NCI-H774 (cell line): ENCODE measurements at places on chromosomes 3 and 15.
A peak's percentile ranks its signal among the peaks of the same experiment; 100 is the strongest.

- DNase-seq = no peak
Measured at GRCh38 chr3:127722091-127722784, 49.5 kb downstream of the ABTB1 start.

GRCh38 chr15:70158309-70159000 lies 60.7 kb upstream of the TLE3 start:
- DNase-seq = no peak

DNA sequence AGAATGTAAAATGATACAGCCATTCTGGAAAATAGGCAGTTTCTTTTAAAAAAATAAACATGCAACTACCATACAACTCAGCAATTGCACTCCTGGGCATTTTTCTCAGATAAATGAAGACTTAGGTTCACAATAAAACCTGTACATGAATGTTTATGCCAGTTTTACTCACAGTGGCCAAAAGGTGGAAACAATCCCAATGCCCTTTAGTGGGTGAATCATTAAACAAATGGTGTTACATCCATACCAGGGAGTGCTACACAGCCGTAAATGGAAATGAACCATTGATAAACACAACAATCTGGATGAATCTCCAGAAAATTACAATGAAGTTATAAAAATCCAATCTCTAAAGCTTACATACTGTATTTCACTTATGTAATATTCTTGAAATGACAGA lies 140.3 kb downstream of the ADAMTSL3 start:
- no peak for DNase-seq

DNA sequence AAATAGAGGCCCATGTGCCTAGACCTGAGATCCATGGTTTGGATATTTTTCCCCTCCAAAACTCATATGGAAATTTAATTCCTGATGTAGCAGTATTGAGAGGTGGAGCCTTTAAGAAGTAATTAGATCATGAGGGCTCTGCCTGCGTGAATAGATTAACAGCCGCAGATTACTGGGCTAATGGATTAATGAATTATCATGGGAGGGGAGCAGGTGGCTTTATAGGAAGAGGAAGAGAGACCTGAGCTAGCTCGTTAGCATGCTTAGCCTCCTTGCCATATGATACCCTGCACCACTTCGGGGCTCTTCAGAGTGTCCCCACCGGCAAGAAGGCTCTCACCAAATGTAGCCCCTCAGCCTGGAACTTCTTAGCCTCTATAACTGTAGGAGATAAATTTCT lies 15.8 kb downstream of the ARHGEF26 start:
- DNase-seq = no peak

DNA sequence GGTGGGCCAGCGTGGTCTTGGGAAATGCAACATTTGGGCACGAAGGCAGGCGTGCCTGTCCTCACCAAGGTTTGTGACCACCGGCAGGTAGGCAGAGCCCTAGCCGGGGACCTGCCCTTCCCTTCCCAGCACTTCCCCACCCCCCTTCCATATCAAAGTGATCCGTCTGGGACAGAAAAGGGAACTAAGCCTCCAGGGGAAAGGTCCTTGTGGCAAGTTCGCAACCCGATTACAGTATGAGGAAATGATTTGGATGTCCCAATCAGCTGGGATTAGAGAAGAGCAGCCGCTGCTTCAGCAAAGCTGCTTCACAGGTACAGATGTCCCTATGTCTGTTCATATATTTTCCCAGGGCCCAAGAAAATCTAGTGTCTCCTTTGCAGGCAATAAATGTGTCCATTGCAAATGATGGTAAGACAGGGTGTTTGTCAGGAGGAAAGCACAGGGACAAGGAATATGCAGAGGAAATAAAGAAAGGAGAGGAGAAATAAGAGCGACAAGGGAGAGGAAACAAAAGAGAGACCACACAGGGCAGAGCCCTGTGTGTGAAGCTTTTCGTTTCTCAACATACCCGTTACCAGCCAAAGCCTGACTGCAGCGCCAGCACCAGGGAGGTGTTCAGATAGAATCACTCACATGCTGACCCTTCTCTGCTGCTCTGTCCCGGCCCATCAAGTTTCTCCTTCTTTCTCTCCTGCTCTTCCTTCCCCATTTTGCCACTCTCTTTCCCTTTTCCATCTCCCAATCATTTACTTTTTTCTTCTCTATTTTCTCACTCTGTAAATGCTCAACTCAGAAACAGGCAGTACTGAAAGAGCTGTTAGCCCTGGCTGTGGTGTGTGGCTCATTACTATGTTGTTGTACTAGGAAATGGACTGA lies 17.4 kb upstream of the SECISBP2L start:
- no peak for DNase-seq

DNA sequence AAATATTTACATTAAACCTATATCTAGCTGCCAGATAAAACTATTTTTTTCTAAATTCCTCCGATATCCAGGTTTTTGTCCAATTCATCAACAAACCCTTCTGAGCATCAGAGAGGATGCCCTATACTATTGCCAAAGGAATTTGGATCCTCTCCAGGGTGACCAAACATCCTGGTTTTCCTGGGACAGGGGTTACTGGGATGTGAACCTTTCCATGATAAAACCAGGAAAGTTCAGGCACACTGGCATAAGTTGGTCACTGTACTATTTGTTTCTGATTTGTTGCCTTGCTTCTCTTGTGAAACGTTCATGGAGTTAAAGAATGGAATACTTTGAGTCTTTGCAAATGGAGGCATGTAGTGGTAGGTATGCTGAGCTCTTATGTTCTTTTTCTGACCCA lies 63.5 kb downstream of the TLNRD1 start:
- DNase-seq = no peak

DNA sequence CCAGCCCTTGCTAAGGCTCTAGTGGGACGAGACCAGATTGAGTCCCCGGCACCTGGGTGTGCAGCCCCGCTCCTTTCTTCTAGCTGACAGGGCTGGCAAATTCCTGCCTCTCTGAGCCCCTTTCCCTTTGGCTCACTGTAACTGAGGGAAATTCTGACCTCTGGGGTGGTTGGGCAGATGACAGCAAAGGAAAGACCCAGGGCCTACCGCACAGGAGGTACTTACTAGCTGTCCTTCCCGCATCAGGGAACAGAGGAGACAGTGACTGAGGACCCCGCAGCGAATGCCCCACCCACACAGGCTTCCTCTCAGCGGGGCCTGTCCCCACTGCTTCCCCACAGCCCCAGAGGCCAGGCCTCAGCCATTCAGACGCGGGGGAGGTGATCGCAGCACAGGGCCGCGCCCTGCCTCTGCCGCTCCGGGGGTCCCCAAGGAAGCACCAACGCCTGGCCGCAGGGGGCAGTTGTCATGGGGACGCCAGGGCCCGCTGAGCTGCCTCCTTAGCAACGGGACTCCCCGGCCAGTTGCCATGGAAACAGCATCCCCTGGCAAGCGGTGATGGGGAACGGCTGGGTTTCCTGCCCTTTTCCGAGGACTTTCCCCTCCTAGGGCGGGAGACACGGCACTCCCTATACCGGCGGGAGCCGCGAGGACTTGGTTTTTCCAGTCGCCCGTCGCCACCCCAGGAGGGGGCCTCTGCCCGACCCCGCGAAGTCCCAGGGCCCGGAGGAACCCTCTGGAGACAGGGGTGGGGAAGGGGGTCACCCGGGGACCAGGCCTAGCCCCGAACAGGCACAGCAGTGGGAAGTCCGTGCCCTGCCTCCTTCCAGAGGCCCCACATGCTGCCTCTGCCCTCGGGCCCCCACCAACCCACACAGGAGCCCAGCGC lies 50.1 kb downstream of the HCN4 start:
- no peak for DNase-seq

GRCh38 chr3:141093971-141094684 lies 43.0 kb downstream of the SPSB4 start:
- no peak for DNase-seq

DNA sequence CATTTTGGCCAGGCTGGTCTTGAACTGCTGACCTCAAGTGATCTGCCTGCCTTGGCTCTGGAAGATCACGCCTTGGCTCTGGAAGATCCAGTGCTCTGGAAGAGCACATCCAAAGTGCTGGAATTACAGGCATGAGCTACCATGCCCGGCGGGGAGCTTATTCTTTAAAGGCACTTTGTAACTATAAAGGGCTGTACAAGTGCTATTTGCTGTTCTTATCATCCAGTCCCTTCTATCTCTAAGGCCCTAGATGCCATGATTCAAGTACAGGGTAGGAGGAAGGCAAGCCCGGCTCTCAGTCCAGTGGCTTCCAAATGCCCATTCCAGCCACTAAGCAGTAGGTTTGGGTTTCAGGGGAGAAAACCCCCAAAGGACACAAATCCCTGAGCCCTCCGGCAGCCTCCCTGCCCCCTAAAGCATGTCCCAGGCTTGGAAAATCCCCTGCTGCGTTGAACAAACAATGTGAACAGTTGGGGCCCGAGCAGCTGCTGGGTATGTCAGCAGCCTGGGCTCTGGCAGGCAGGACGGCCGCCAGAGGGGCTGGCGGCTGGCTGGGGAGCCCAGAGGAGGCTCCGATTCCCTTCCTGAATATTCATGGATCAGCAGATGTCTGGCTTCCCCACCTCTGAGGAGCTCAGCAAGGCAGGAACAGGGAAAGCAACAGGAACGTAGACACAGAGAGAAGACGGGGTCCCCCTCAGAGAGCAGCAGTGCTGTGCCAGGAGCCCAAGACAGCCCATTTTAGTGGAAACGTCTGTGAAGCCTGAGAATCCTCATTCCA lies 7.7 kb downstream of the IGDCC4 start:
- peak; percentile 19 for DNase-seq

- no peak for DNase-seq
Measured at GRCh38 chr3:12317914-12318313, 29.0 kb downstream of the PPARG start.

DNA sequence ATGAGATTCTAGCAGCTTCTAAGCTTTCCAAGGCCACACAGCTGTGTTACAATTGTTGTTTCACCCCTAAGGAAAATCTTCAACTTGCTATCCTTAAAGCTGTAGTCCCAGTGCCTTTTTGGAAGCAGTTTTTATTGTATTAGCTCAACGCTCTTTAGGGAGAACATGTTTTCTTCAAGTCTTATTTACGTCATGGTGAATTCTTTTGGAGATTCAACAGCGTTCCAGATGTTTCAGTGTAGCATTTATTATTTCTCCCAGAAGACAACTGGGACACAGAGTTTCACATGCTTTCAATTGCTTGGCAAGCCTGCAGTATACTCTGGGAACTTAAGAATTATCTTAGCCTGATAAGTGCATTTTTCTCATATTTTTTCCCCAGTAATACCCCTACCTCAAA lies 888.3 kb downstream of the PLOD2 start:
- DNase-seq = no peak

GRCh38 chr15:33580526-33580925 lies 269.8 kb downstream of the RYR3 start:
- no peak for DNase-seq

- DNase-seq = no peak
Measured at GRCh38 chr3:163773136-163773535, 1305.2 kb downstream of the SI start.

GRCh38 chr3:59641169-59641899 lies 591.5 kb upstream of the CFAP20DC start:
- DNase-seq = no peak

- DNase-seq = no peak
Measured at GRCh38 chr3:55511895-55512570, 24.9 kb upstream of the WNT5A start.

- DNase-seq = no peak
Measured at GRCh38 chr15:71301958-71302621, 186.8 kb downstream of the THSD4 start.

GRCh38 chr15:90471126-90471525 lies 58.6 kb upstream of the CRTC3 start:
- no peak for DNase-seq

- no peak for DNase-seq
Measured at GRCh38 chr3:169694117-169694516, 30.6 kb upstream of the MECOM start.

GRCh38 chr3:59001675-59002074 lies 48.1 kb downstream of the CFAP20DC start:
- DNase-seq = no peak

GRCh38 chr3:156513619-156514018 lies 41.3 kb downstream of the SSR3 start:
- peak; percentile 78 for DNase-seq

GRCh38 chr3:16354291-16354690 lies 89.3 kb downstream of the OXNAD1 start:
- no peak for DNase-seq
